Pulmonary artery endothelial cell (primary cell): ENCODE measurements at places on chromosomes 7 and 10. TPM values are rescaled to one million over a fixed set of nuclear protein-coding genes. Genes with fewer than 3 reads are reported as not detected.

DNA sequence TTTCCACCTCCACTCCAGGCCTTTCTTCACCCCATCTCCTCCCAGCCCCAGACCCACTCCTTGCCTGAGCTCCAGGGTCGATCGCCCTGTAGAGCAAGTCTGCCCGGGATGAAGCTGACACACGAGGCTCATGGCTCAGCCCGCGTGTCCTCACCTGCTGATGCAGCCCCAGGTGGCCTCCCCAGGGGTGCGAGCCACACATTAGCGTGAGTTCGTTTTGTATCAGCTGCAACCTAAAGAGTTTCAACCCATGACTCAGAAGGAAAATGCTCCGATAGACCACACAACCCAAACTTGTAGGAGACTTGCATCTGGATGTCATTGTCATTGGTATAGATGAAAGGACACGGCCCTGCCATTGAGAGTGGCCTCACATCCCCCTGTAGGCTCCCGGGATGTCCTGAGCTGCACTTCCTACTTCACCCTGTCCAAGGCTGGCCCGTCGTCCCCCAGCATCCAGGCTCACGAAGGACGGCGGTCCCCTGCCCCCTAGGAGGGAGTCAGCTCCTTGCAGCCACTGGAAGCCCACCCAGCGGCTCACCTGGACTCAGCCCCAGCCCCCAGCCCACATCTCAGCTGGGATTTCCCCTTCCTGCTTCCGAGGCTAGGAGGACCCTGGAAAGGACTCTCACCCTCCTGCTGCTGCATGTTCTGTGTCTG is 97.7 kb downstream of the HTR5A start:
- DNase-seq: no peak

- no peak for DNase-seq
These were observed 965 bp upstream of the CAMK1D start for GRCh38 chr10:12348294-12348869.

DNA sequence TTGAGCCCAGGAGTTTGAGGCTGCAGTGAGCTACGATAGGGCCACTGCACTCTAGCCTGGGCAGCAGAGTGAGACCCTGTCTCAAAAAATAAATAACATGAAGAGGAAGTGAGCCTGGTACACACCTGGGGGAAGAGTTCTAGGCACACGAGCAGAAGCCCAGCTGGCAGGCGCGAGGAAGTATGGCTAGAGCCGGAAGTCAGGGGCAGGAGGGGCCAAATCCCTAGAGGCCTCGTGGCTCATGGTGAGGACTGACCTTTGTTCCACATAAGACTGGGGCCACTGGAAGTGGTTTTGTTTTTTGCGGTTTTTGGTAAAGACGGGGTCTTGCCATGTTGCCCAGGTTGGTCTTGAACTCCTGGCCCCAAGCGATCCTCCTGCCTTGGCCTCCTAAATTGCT is 117.6 kb downstream of the HIP1 start:
- DNase-seq: no peak

- no peak for DNase-seq
These were observed 181.6 kb upstream of the MKI67 start for GRCh38 chr10:128307820-128308219.

DNA sequence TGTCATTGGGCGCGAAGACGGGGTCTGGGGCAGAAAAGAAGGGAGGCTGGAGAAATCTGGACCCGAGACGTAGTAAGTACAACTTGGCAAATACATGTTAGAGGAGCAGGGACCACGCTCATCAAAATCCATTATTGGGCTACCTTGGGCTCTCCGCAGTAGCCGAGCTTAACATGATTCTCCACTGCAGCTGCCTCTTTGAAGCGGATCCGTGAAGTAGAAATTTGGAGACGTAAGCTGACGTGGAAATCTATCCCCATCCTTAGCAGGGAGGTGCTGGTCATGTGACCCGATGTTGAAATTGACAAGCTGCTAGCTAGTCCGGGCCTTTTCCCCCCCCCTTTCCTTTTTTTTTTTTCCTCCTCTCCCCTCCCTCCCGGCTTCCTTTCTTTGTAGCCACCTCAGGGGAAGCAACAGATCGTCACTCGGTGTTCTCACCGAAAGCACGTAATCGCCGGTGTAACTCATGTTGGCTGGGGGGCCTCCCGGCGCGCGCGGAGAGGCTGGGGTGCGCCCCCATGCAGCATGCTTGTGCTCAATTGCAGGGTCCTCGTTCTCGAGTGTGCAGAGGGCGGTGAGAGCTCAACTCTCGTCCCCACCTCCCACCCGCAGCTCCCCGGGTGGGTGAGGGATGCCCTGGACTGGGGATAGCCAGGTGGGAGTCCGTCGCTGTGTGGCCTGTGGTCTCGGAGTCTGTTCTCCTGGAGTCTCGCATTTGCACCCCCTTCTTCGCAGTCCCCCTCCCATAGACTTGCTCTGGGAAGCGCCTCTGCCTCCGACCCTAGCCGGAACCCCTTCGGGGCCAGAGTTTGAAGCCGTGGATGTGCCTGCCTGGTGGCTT is at the start of gene HOXA11:
HOXA11 (minus strand) TSS at position 220 of the 841 bp plus-strand sequence; CDS start at position 132, 88 bp downstream.
- no peak for DNase-seq

- no peak for DNase-seq
These were observed 14.9 kb downstream of the DUSP5 start for GRCh38 chr10:110512461-110513187.

GRCh38 chr10:69657430-69657829 is 27.4 kb downstream of the FAM241B start:
- DNase-seq: no peak

ZNF239 gene
- 1.1 and 2.2 TPM in 2 replicates for total RNA-seq

NET1 gene
- 35.3 and 44.1 TPM in 2 replicates for total RNA-seq
